ENCODE measurements at places on chromosomes 7 and 10. TPM values are rescaled to one million over a fixed set of nuclear protein-coding genes. Genes with fewer than 3 reads are reported as not detected.

Gene MSMB
- total RNA-seq: not detected

Gene CYP3A7
- not detected for total RNA-seq

Gene HOXA10
- total RNA-seq: not detected

Gene PIP
- total RNA-seq: not detected
